ENCODE measurements at places on chromosomes 1 and 21.

GRCh38 chr1:32953495-32953894 is 11.1 kb downstream of the RNF19B start:
- DNase-seq: no peak

DNA sequence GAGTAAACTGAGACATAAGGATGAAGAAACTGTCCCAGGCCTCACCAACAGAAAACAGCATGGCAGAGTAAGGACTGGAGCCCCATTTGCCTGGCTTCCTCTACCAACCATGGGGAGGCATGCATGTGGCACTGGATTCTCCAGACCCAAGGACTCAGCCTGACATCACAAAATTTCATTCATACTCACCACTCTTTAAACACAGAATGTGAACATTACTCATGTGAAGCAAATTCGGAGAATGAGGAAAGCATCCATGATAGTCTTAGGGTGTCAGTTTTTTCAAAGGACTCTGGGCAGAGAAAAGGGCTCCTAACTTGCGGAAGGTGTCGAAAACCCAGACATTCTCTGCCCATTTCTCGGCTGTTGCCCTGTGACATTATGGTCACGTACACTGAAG is 83.9 kb downstream of the PCNX2 start:
- DNase-seq: no peak

DNA sequence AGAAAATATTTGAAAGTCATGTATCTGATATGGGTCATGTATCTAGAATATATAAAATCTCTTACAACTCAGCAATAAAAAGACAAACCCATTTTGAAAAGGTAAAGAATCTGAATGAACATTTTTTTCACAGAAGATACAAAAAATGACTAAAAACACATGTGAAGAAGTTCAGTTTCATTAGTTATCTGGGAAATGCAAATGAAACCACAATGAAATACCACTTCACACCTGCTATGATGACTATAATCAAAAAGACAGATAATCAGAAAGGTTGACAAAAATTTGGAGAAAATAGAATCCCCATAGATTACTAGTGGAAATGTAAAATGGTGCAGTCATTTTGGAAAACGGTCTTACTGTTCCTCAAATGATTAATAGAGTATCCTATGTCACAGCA is 631.0 kb downstream of the MRPL39 start:
- DNase-seq: no peak

GRCh38 chr1:40906781-40907400 is 44.7 kb upstream of the CITED4 start:
- no peak for DNase-seq

GRCh38 chr1:237640011-237640671 is 250.6 kb downstream of the ZP4 start:
- no peak for DNase-seq

DNA sequence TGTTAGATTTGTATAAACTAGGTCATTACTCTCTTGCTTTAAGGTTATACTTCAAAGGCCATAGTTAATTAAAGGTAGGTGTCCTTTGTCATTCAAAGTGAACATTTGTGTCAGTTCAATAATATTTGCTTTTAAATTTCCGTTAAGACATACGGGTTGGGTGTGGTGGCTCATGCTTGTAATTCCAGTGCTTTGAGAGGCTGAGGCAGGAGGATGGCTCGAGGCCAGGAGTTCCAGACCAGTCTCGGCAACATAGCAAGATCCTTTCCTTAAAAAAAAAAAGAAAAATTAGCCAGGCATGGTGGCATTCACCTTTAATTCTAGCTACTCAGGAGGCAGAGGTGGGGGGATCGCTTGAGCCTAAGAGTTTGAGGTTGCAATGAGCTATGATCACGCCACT is 80.4 kb downstream of the KIF26B start:
- DNase-seq: no peak

DNA sequence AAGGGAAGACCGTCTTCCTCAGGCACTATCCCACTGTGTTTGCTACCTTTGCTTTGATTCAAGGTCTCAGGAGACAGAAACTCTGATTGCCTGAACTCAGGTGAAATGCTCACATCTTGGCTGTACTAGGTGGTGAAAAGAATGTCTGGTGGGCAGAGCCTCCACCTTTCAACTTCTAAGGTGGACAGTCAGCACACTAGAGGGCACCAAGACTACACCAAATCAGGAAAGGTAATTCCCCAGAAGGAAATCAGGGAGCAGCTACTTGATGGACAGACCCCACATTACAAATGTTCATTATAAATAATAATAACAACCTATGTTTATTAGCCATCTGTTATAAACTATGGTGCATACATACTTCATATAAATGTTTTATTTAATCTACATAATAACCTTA is 220.9 kb downstream of the ATG4C start:
- DNase-seq: no peak

DNA sequence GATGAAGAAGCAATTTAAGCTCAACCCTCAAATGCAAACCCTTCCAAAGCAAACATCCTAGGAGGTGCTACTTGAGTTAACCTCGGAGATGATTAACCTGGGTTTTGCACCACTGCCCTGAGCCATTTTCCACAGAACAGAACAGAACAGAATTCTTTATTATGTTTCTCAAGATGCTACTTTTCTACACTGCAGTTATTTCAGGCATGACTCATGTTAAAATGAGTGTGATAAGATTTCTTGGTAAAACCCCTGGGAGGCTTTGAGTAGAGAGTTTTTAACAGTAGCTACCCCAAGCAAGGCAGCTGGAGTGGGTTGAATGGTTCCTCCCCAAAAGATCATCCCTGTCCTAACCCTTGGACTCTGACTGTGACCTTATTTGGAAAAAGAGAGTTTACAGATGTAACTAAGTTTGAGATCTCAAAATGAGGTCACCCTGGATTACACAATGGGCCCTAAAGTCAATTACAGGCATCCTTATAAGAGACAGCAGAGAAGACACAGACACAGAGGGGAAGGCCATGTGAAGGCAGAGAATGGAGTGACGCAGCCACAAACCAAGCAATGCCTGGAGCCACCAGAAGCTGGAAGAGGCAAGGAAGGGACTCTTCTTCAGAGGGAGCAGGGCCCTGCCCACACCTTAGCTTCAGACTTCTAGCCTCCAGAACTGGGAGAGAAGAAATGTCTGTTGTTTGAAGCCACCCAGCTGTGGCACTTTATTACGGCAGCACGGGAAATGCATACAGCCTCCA is 153.4 kb downstream of the ETS2 start:
- no peak for DNase-seq

DNA sequence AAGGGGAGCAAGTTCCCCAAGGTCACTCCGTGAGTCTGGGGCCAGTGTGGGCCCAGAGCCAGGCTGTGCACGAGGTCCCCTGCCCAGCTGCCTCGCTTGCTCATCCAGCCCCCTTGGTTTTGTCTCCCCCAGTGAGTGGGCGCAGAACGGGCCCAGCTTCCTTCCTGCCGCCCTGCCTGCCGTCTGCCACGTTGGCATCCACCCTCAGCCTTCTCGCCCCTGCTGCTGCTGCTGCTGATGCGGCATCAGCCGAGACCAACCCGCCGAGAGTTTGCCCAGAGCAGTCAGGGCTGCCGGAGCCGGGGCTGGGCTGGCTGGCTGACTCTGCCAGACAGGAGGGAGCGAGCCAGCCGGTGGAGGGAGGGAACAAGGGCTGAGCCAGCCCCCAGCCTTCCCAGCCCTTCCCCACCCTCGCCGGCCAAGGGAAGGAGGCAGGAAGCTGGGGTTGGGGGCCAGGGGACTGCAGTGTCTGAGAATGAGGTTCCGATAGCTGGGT is 31.4 kb upstream of the WASF2 start:
- DNase-seq: no peak

- no peak for DNase-seq
Measured at GRCh38 chr1:226989085-226989920, 49.2 kb downstream of the COQ8A start.

DNA sequence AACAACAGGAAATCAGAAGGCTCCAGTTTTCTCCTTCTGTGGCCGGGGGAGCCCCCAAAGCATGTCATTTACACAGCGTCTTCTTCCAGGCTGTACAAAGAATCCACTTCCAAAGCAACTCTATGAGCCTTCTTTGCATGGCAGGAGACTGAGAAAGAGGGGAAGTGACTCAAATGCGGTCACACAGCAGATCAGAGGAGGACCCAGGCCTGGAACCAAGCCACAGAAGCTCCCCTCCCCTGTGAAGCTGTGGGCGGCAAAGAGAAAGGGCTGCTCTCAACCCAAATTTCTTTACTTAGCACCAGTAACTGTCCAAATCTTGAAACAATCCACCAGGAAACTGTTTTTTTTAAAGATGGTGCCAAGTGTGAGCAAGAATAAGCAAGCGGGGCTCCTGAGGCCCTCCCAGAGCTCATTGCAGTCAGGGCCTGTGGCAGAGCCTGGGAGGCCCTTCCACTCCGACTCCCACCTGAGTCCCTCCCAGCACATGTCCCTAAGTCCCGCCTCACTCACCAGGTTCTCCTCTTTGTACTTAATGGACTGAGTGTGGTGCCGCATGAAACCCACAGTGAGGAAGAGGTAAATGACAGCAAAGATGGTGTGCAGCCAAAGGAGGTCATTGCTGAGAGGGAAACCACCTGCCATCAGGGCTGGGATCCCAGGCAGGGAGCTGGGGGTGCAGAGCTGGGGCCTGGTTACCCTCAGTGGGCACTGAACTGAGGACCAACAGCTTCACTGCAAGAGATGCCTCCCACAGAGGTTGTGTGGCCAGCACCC is 15.9 kb downstream of the TMEM63A start:
- no peak for DNase-seq

- DNase-seq: no peak
Measured at GRCh38 chr1:50342525-50342924, 80.7 kb downstream of the DMRTA2 start.

- DNase-seq: no peak
Measured at GRCh38 chr1:175129182-175129581, 61.5 kb downstream of the TNN start.

- DNase-seq: no peak
Measured at GRCh38 chr1:24093732-24094131, 18.2 kb downstream of the MYOM3 start.

DNA sequence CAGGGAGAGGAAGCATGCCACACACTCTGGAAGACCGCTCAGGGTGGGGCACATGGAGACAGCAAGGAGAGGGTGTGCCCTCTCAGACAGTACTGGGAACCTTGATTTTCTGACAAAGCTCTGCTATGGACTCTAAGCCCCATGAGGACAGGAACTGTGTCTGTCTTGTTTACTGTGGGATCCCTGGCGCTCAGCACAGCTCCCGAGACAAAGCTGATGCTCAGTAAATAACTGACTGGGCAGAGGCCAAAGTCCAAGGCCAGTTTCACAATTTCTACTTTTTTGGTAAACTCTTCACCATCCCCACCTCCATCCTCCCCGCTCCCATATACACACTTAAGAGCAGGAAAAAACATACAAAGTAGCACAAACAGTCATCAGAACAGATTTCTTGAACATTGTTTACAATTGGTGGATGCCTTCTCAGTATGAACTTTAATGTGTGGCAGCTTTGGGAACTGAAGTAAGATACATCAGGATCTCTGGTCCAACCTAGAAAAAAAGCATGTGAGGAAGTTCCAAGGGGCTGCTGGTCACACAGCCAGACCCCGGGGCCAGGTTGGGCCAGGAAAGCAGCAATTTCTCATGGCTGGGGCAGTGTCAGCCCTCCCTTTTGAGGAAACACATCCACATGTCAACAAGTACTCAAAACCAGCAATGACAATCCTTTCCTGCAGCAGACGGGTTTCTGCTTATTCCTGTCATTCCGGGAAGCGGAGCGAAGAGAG is 5.6 kb upstream of the AHCYL1 start:
- DNase-seq: no peak

- DNase-seq: no peak
Measured at GRCh38 chr1:155134880-155135414, 705 bp upstream of the SLC50A1 start.

GRCh38 chr1:243543501-243543900 is 287.7 kb downstream of the SDCCAG8 start:
- DNase-seq: no peak

GRCh38 chr1:32933742-32934322 is 30.8 kb downstream of the RNF19B start:
- no peak for DNase-seq

DNA sequence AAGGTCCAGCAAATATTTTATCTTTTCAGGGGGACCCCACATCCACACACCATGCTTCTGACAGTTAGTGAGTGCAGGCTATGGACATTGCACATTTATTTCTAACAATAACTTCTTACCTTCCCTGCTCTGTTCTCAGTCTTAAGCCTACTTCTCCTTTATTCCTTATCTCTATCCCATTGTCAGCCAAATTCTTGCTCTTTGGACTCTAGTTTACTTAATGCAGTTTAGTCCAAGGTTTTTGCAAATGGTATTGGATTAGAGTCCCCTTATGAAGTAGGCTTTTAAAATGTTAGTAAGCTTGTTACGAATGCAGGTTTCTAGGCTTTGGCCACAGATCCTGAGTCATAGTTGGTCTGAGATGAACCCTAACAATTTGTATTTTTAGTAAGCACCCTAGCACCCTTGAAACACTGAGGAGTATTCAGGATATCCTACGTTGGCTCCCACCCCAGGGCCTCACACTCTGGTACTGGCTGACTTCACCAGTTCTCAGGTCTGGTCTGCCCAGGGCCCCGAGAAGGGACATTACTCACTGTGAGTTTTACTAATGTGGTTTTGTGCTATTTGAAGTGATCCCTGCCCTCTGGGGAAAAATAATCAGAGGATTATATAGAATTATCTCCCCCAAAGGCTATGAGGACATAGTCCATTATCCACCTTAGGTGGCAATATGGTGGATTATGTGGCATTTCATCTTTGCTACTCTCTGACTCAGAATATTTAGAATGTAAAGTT is 239.5 kb downstream of the TGFB2 start:
- no peak for DNase-seq

Data from stimulated activated CD8-positive, alpha-beta memory T cell treated with anti-CD3 and anti-CD28 coated beads, Interleukin-15, amount 100 ng/mL, for 24 hours (primary cell).